Central memory CD4-positive, alpha-beta T cell (primary cell): ENCODE measurements at places on chromosomes 12 and 14.

DNA sequence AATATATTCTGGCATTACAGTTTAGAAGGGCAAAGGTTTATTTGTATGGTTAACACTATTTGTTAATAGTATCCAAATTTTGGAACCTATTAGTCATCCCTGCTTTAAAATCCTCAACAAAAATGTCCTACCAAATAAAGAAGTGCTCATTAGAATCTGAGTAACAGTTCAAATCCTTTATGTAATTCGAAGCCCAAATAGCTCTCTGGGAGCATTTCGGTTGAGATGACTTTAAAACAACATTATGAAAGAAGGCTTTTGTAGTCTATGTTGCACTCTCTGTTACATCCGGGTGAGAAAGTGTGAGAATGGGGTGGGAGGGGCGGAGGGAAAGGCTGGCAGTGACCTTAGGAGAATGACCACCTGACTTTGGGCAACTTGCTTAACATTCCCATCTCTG lies 59.7 kb downstream of the SLC38A1 start:
- DNase-seq: no peak

DNA sequence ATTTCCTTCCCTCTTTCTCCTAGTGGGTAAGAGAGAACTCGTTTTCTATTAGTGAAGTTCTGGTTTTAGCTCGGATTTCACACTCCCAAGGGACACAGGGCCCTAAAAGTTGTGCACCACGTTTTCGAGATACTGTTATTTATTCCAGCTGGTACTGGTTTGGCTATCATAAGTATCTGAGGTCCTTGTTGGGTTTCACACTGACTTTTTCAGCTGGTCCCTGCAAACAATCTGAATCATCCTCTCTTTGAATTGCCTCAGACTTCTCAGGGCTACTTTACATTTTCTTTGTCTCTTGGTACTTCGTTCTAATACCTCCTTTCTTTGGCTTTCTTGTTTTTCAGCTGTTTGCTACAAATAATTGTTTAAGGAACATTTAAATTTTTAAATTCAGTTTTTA lies 75.7 kb downstream of the SCN8A start:
- no peak for DNase-seq

DNA sequence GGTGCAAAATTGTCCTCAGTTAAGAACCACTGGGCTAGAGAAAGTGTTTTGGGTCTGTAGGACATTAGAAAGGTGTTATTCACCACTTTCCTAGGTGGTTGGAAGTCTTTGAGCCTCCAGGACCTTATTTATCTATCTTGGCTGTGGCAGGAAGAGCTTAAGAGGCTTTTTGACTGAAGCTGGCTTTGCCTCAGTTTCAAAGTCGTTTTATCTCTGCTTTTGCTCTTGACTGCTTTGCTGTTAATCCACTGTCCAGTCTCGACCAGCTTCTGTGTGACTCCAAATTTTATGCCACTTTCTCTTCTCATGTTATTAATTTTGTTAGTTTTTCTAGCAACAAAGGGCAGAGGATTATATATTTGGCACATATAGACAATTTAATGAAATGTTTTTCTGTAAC lies 60.3 kb downstream of the PPHLN1 start:
- DNase-seq: no peak

DNA sequence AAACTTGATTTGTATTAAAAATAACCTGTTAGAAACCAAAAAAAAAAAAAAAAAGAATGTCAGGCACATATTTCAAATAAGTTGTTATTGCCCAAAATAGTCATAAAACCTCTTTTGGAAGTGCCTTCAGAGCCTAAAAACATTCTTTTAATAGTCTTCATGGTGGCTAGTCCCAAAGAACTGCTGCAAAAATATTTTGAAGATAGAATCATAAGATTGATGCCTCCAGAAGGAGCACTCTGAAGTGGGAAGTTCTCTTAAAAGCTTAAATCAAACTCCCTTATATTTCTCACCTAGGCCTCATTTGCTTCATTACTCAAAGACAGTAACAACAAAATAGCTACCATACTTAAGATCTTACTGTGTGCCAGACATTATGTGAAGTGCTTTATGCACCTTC lies 27.2 kb upstream of the NT5DC3 start:
- no peak for DNase-seq

- no peak for DNase-seq
Measured at GRCh38 chr14:95318399-95319311, 1.1 kb downstream of the CLMN start.

DNA sequence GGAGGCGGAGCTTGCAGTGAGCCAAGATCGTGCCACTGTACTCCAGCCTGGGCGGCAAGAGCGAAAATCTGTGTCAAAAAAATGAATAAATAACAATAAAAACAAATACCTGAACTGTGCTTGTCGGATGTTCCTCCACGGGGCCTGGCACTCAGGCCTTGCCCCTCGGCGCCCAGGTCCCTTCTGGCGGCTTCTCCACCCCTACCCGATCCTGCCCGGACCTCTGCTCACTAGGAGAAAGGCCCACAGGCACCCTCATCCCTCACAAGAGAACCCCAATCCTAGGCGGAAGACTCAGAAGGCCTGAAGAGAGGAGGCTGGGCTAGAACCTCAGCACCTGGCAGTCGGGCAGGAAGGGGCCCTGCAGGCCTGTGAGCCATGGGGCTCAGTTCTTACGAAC lies 21.0 kb upstream of the BTBD6 start:
- DNase-seq: no peak

- no peak for DNase-seq
Measured at GRCh38 chr14:22433069-22433468, 156.0 kb downstream of the DAD1 start.

- no peak for DNase-seq
Measured at GRCh38 chr14:105442125-105442524, 22.5 kb downstream of the MTA1 start.

- no peak for DNase-seq
Measured at GRCh38 chr14:101357559-101358319, 203.6 kb upstream of the DIO3 start.

DNA sequence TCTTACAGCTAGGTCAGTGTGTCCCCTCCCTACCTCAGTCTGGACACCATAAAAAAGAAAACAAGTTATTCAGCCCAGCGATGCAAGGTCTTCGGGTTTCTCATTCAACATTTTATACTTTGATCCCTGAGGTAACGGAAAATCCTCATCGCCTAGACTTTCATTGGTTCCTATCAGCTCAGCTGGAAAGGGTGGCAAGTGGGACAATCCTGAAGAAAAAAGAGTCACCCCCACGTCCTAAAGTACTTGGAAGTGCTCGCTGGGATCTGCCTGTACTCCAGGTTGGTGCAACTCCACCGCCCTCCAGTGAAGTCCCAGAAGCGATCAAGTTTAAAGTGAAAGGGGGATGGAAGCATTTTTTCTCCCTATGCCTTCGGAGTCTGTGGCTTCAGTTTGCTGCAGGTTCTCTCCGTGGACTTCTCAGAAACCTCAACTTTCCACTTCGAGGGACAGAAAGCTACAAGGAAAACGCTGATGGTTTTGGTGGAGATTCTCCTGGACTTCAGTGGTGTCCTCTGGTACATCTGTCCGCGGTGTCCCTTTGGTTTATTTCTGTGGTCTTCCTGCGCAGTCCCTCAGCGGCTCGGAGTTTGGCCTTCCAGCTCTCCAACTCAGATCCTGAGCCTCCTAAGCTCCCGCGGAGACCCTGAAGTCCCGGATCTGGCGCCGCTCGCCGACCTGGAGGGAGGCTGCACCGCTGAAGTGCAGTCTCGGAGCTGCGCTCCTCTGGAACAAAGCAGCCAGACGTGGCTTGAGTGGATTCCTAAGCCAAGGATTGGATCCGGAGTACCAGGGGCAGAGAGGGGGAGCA lies 1.8 kb upstream of the LRFN5 start:
- no peak for DNase-seq

DNA sequence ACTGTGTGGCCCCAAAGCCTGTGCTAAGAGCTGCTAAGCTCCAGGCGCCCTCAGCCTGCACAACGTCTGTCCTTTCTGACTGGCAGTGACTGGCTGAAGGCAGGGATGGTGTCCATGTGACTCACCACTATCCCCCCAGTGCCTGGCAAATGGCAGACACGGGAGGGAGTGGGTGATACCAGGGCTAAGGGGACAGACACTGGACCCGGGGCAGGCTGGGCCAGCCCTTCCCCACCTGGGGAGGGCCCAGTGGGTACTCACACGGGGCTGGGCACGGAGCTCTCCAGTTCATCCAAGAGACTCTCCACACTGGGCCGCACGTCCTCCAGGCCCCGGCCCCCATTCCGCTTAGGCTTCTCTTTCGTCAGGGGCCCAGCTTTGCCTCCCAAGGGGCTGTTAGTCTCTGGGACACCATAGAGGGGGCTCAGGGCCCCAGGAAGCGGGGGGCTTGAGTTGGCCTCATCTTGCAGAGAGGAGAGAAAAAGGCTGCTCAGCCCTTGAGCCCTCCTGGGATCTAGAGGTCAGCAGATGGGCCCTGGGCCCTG lies 21.4 kb upstream of the RPLP0 start:
- DNase-seq: no peak

DNA sequence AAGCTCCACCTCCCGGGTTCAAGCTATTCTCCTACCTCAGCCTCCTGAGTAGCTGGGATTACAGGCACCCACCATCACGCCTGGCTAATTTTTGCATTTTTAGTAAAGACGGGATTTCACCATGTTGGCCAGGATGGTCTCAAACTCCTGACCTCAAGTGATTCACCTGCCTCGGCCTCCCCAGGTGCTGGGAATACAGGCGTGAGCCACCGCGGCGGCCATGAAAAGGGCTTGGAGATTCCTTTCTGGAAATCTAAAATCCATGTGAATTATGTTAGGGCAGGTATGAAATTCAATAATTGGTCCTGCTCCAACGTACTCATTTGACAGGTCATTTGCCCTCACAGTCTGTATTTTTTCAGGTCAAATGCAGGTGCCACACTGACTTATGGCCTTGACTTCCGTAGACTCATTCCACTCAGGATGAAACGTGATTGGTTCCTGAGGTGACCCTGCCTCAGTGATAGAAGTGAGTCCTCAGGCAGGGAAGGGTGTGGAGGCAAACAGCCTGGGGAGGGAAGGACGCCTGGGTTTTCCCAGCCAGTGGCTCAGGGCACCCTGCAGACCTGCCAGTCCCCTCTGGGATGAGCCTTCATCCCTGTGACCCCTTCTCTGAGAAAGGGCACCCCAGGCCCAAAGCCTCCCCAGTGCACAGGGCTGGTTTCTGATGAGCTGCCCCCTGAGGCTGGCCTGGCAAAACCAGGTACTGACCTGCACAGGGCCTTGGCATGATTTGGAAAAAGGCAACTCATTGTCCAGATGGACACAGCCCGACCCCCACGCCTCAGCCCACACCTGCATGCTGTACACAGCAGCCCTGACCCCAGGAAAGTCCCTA lies 48.7 kb downstream of the PSMA6 start:
- no peak for DNase-seq
